ENCODE measurements at places on chromosomes 5 and 9.

- DNase-seq: no peak
Measured at GRCh38 chr5:89929173-89929572, 480.4 kb downstream of the CETN3 start.

DNA sequence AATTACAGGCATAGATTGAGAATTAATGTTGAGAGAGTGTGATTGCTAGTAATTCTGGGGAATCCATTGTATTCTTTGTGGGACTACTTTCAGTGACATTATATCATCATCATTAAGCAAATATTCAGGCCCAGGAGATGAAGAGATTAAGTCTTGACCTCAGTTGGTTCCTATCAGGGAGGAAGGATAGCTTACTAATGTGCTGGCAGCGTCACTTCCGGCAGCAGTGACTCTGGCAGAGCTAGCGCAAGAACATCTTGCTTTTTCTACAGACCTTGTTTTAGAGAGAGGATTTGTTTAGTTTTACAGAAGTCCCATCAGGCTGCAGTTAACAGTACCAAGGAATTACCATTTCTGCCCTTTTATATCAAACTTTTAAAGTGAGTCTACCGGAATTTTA, 20.3 kb downstream of the OSTF1 start:
- DNase-seq: no peak

- no peak for DNase-seq
Measured at GRCh38 chr5:135310328-135310989, 88.6 kb downstream of the MACROH2A1 start.

- no peak for DNase-seq
Measured at GRCh38 chr9:119941091-119941490, 571.9 kb upstream of the BRINP1 start.

GRCh38 chr9:106023455-106023854, 329.1 kb downstream of the TMEM38B start:
- no peak for DNase-seq
